GM23248 (cell line): ENCODE measurements at places on chromosomes 3 and 15.

GRCh38 chr15:63987796-63988378 is 58.4 kb downstream of the DAPK2 start:
- no peak for DNase-seq

DNA sequence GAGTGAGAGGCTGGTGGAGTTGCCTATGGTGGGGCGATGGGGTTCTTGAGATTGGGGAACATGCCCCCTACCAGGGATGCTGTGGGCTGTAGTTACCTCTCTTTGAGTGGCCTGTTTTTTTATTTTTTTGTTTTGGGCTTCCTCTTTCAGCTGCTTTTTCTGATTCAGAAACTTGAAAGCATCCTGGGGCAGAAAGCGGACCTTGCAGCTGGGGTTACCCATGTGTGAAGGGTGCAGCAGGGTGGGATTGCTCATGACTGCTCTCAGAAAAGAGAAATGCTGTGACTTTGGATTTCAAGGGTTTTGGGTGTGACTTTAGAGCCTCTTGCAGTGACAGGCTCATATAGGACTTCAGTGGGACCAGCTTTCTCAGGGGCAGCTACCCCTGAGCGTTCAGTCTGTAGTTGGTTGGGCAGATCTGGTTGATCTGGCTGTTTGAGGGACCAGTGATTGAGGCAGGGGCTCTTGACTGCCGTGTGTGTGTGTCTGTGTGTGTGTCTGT is 1.8 kb downstream of the LIMD1 start:
- DNase-seq: no peak

GRCh38 chr3:171688002-171688401 is 122.3 kb downstream of the PLD1 start:
- no peak for DNase-seq

DNA sequence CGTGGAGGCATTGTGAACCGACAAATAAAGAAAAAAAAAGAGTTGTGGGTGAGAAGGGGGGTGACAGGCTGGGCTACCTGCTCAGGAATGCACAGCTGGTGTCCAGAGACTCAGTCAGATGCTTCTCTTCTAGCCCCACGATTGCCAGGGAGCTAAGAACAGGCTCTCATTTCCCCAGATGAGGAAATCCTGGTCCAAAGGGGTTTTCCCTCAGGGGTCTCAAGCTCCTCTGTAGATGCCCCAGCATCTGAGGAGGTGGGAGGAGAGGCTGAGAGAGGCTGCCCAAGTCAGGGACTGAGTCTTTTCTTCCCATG is 35.5 kb downstream of the BNC1 start:
- DNase-seq: no peak

- DNase-seq: no peak
Measured at GRCh38 chr3:155663467-155664212, 81.2 kb downstream of the PLCH1 start.

DNA sequence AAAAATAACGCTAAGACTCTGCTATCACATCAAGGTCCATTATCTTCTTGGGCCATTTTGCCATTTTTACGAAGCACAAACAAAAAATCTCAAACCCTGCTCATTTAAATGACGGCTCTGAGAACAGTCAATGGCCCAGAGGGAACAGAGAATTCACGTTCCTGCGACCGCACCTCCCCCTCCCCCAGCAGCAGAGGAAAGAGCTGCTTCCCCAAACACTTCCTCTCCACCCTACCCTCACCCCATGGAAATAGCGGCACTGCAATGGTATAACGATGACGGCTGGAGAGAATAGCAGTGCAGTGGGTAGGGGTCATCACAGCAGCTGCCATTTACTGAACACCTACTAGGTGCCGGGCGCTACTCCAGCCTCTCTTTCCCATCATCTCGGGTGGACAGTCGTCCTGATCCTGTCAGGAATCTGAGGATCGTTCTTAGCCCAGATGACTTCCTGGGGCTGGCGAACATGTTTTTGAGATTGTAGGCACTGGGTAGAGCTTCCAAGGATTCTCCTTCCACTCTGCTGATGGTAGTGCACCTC is 113.3 kb downstream of the IQSEC1 start:
- DNase-seq: no peak

- no peak for DNase-seq
Measured at GRCh38 chr15:85852969-85853368, 58.2 kb upstream of the KLHL25 start.

GRCh38 chr3:73964818-73965217 is 340.1 kb upstream of the PDZRN3 start:
- no peak for DNase-seq

GRCh38 chr3:145175626-145176025 is 985.4 kb downstream of the PLOD2 start:
- DNase-seq: no peak

- no peak for DNase-seq
Measured at GRCh38 chr3:150303768-150304167, 104.3 kb upstream of the TSC22D2 start.

- no peak for DNase-seq
Measured at GRCh38 chr15:34584330-34584668, 848 bp upstream of the GOLGA8B start.

DNA sequence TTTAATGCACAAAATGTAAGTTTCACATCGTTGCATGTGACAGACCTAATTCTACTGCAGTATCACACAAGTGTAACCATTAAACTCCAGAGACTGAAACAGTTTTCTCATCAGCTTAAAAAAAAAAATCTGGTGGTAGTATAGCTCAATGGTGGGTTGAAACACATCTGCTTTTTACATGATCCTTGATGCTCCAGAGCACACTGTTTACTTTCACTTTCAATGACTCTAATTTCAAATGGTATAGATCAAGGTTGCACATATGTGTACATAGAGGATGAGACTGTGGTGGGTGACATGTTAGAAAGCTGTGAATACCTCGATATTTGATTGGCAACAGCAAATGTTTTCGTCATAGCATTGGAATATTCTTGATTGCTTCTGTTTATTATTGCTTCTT is 22.4 kb downstream of the MCTP2 start:
- no peak for DNase-seq

DNA sequence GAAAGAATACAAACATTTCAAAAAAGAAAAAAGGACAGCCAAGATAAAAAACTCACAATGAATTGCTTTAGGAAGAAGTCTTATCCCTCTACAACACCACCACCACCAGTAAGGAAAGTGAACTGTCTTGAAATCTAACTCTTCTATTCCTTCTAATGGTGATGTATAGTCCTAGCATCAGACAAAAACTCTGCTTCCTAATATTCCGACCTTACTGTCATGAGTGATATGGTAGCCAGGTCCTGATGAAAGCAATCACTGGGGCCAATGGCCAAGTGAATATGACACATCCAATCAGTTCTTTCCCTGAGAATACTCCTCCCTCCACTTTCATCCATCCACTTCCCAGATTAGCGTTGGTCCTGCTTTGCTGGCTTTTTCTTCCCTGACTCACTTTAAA is 14.8 kb downstream of the GK5 start:
- DNase-seq: peak; percentile 38

DNA sequence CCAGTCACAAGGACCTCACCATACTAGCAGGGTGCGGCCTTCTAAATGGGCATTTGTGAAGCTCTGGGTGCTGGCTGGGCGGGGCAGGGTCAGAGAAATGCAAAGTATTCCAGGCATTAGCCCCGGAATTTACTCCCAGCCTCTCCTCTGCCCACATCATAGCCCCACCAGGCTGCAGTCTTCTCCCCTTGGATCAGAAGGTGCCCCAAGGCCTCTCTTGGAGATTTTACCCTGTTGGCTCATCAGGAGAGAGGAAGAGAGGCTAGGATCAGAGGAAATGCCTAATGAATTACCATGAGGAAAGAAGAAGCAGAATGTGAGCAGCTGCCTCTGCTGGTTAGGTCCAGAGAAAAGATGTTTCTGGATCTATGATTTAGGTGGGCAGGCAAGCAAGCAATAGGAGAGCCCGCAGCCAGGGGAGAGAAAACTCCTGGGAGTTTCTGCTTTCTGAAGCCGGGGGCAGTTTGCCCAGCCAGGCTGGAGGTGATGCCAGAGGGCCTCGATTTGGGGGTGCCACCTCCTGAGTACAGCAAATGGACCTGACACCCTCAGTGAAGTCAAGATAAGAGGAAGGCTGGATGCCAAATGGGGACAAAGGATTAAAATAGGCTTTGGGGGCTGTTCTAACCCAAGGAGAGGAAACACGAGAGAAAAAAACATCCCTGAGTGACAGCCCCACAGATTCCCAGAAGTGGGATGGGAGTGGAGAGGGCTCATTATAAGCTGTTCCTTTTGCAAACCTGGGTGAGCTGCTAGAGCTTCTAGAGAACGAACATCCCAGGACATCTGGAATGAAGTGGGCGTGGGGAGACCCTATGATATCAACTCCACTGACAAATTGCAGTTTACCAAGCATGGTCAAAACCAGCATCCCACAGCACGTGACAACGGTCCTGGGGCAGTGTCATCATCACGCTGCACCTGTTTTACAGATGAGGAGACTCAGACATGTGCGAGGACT is 65.4 kb downstream of the BDH1 start:
- DNase-seq: peak; percentile 62

DNA sequence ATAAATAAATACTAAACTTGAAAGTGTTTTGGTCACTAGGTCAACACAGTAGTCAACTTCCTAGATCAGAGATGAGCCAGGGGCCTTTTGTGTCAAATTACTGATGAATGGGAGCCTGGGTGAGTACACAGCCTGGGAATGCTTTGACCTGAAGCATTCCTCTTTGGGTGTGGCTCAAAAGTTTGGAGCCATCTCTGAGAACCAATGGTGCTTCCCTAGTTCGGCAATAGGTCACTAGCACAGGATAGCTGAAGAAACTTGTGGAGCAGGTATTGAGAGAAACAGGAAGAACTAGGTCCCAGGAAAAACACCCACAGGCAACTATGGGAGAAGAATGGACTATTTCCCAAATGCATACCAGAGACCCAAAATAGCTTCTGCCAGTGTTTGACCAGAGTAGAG is 56.6 kb upstream of the PLXND1 start:
- DNase-seq: peak; percentile 47

GRCh38 chr3:15360788-15361493 is 28.6 kb upstream of the SH3BP5 start:
- peak; percentile 72 for DNase-seq

DNA sequence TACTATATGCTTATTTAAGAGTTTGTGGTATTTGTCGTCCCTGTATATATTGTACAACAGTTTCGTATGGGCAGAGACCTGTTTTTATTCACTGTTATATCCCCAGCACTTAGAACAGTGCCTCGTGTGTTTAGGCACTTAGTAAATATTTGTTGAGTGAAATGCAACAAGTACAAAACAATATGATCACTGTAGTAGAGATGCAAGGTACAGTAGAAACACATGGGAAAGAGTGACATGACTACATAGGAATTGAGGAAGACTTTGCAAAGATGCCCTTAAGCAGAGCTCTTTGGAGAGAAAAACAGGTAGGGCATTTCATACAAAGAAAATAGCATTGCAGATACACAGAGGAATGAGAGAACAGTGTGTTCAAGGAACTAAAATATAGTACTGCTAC is 18.3 kb downstream of the RASA2 start:
- DNase-seq: no peak

- DNase-seq: no peak
Measured at GRCh38 chr15:34179234-34179633, 30.7 kb downstream of the KATNBL1 start.

- DNase-seq: peak; percentile 77
Measured at GRCh38 chr15:92097474-92098178, 244.1 kb downstream of the SLCO3A1 start.

GRCh38 chr15:63716929-63717328 is 116.8 kb downstream of the HERC1 start:
- no peak for DNase-seq

GRCh38 chr15:80709542-80709941 is 14.4 kb downstream of the ABHD17C start:
- no peak for DNase-seq

GRCh38 chr3:194736277-194736895 is 50.7 kb downstream of the FAM43A start:
- no peak for DNase-seq

DNA sequence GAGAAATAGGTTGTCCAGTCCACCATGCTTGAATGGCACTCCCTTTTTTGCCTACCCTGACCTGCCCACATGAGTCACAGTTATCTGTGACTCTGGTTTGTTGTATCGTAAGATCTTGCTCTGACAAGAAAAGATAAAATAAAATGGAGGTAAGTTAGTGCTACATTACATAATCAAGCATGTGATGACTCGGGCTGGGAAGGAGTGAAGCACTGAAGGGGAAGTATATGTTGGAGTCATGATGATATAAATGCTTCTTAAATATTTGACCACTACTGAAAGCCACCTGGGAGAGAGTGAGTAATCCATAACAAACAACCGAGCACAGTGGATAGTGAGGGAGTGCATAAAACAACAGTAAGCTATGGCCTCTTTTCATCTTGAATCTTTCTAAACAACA is 124.4 kb downstream of the SHOX2 start:
- DNase-seq: no peak

DNA sequence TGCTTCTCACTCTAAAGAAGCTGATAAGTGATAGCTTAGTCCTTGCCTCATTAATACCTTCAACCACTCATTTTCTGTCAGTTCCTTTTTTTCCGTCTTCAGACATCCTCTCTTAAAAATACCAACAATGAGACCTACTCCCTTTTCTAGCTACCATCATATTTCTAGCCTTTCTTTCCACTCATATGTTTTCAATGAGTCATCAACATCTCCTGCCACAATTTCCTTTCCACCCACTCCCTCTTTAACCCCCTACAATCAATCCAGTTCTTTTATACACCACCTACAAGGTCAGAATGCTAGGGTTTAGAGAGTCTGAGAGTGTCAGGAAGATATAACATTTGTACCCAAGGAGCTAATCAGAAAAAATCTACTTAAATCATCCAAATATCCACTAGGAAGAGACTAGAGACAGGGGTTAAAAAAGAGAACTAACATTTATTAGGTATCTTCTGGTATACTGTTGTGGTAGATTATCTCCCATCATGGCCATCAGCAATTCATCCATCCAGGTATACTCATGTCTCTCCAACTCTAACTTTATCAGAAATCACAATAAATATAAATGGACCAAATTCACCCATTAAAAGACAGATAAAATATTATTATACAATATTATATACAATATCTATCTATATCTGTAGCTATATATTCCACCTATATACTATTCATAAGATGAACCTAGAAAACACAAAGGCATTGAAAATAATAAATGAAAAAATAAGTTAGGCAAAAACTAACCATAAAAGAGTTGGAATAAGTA is 42.5 kb downstream of the MYLK start:
- DNase-seq: peak; percentile 41

GRCh38 chr3:193297421-193297820 is 56.4 kb downstream of the PLAAT1 start:
- DNase-seq: peak; percentile 7

- peak; percentile 91 for DNase-seq
Measured at GRCh38 chr3:127984241-127984975, 67.8 kb upstream of the SEC61A1 start.
